ENCODE measurements at places on chromosomes 1 and 21.

DNA sequence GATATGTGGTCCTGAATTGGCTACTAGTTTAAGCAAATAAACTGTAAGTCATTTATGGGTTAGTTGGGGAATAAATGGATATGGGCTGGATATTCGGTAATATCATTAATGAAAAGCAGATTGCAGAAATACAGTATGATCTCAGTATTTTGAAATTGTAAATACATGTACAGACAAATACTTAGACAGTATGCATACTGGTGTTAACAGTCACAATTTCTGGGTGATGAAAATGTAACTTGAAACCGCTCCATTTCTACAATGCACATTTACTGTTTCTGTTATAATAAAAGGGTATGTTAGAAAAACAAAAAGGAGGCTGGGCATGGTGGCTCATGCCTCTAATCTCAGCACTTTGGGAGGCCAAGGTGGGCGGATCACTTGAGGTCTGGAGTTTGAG, 28.0 kb downstream of the BLZF1 start:
- no peak for DNase-seq

- no peak for DNase-seq
Observed at GRCh38 chr1:19374926-19375325, 62.8 kb downstream of the SLC66A1 start.

DNA sequence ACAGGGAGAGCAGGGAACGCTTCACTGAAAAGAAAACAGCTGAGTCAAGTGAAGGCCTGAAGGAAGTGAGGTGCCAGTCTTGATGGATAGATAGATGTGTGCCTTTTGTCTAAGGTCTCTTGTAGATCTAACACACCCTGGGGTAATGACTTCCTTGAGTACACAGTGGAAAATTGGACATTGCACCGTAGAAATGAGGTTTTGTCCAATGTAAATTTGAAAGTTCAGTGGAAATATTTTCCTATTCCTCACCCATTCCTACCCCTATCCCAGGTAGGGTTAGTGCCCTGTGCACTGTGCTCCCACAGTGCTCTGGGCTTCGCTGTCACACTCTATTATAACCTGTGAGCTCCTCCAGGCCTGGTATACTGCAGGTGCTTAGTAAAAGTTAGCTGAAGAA, 24.3 kb downstream of the ZMYND12 start:
- DNase-seq: no peak

DNA sequence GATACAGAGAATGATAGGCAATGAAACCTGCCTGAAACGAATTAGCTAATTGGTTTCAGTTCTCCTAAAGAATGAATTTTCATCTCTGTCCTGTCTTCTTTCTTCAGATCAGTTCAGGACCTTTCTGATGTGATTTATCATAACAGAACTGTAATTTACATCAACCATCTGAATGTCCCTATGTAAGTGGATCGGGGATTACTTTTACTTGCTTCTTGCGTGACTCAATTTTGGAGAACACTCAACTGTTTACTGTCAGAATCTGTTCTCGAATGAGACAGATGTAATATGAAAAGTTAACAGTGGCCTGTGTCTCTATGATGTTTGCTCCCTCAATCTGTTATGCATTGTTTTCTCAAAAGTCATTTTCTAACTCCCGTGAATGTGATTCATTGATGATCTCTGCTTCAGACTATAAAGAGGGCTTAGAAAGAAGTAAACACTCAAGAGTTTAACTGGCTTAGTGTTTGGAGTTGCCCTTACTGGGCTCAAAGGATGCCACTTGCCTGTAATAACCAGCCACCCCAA, 111.0 kb downstream of the GABPA start:
- DNase-seq: no peak

DNA sequence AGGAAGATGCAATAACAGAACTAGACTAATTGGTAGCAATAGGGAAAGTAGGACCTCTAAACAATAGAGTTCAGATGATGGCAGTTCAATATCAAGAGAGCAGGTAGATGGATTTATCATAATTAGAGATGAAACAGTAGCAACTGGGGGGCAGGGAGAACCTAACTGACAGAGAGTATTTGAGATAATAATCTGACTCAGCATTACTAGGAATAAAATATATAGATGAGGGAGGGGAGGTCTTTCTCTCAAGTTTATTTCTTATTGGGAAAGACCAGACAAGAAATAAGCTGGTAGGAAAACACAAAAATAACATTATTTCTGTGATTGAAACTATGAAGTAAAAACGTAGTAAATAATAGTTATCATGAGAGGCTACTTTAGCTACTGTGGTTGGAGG, 1656.7 kb upstream of the B3GALT2 start:
- no peak for DNase-seq

GRCh38 chr1:22689505-22689904, 21.1 kb upstream of the EPHB2 start:
- DNase-seq: no peak

GRCh38 chr1:25906644-25907300, 553 bp upstream of the STMN1 start:
- peak; percentile 31 for DNase-seq
